Aorta (tissue), 5 donors: ENCODE measurements at places on chromosomes 1 and 21. TPM values are rescaled to one million over a fixed set of nuclear protein-coding genes. Genes with fewer than 3 reads are reported as not detected.

- no peak for DNase-seq
Measured at GRCh38 chr1:243723050-243723449, 127.0 kb downstream of the AKT3 start.

GRCh38 chr21:39923476-39923875, 56.2 kb downstream of the PCP4 start:
- no peak for DNase-seq

DNA sequence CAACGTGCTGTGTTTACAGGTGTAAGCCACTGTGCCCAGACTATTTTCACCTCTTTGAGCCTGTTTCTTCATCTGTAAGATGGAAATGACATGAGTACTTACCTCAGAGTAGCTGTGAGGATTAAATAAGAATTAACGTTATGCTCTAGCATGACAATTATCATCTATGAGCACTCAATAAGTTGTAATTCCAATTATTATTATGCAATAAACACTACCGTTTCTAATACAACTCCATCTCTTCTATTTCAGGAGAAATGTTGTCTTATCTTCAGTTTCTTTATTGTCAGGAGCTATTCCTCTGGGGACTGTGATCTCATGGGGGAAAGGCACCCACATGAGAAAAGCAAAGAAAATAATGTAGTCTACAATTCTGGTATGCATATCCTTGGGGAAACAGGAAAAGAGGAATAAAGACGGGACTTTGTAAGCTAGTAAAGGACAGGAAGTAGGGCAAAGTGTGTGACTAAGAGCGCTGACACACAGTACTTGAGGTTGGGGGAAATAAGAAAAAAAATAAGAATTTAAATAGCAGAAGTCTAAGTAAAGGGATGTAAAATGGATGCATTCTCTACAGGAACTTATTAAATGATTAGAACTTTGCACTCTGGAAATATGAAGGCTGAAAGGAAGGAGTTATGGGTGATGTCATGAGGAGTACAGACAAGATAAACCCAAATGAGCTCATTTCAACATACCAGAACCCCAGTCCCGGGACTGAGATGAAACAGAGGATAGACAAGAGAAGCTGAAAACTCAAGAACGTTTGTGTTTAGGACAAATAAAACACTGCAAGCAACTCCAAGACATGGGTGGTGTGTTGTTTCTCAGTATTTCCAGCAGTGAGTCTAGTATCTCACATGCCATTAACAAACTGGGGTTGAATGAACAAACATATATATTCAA, 9.8 kb downstream of the PHC2 start:
- DNase-seq = no peak

DNA sequence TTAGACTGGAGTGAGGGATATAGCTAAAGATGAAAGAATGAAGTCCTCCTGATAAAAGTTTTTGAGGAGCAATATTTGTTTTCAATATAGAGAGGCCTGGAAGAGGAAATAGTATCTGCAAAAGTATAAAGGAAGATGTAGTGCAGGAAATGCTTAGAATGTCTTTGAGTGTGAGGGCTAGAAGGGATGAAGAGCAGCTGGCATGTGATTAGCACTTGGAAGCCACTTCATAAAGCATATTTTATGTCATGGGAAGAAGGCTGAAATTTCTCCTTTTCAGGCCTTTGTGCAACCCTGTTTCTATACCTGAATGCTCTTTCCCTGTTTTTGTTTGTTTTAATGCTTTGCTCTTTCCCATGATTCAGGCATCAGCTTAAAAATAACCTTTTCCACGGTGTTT, 323.3 kb upstream of the DEPDC1 start:
- DNase-seq = no peak

DNA sequence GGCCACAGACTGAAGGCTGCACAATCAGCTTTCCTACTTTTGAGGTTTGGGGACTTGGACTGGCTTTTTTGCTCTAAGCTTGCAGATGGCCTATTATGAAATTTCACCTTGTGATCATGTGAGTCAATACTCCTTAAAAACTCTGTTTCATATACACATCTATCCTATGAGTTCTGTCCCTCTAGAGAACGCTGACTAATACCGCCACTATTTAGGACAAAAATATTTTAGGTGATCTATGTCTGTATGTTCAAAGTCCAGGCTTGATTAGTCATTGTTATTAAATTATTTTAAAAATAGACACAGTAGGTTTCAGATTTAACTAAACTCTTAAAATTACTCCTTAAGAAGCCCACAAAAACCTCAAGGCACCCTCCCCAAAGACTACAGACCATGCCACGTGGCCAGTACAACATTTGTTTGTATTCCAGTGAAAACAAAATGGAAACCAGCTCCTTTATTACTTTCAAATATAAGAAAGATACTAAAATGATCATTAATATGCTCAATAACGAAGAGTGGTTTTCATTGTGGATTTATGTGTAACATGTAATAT, 63.1 kb downstream of the TMPRSS15 start:
- DNase-seq = no peak

DNA sequence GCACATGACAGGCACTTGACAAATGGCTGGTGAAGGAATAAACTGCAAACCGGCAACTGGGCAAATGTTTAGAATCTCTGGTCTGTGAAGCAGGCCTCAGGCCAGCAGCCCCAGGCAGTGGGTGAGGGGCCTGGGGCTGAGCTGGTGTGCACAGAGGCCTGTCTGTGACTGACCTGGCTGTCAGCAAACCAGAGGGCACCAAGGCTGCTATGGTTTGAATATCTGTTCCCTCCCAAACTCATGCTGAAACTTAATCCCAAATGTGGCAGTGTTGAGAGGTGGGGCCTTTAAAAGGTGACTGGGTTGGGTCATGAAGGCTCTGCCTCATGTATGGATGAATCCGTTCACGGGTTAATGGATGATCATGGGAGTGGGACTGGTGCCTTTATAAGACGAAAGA, 139.8 kb downstream of the DMRTB1 start:
- peak; percentile 14 for DNase-seq

- DNase-seq = no peak
Measured at GRCh38 chr21:43281661-43282357, 113.0 kb downstream of the CRYAA start.

Gene TYW3
- 16.3 TPM for total RNA-seq

Gene PHLDA3
- total RNA-seq = 71.6 TPM

Gene IVL
- not detected for total RNA-seq

Gene OR2T2
- total RNA-seq = not detected

Gene AJAP1
- 2.3 TPM for total RNA-seq

Gene INTS11
- 121 TPM for total RNA-seq
